Heart left ventricle (tissue), 16 donors: ENCODE measurements at places on chromosomes 11 and 22. TPM values are rescaled to one million over a fixed set of nuclear protein-coding genes. Genes with fewer than 3 reads are reported as not detected.

The PRG3 gene
- total RNA-seq = not detected

GRCh38 chr11:119910051-119910450, 181.1 kb upstream of the NECTIN1 start:
- DNase-seq = no peak

DNA sequence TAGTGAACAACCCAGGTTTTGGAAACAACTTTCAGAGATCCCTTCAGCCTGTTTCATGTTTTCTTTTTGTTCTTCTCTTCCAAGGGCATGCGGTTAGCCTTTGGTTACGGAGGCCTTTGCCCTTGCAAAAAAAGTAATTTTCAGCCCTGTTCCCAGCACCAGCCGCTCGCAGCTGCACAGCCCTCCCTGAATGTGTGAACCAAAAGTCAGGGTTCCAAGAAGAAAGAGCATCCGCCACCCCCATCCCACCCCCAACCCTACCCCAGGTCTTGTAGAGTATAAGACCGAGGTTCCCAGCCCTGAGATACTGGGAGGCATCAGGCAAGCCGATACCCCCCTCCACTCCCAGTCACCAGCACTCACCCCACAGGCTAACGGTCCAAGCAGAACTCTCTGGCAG, 56.4 kb downstream of the IGLL1 start:
- peak; percentile 19 for DNase-seq

The TRIM22 gene
- total RNA-seq = 27.3 TPM

The POU2AF3 gene
- total RNA-seq = not detected

The JAM3 gene
- 56.9 TPM for total RNA-seq

- DNase-seq = peak; percentile 57
These were observed 7.6 kb upstream of the CHKA start for GRCh38 chr11:68128682-68129327.

- DNase-seq = peak; percentile 18
These were observed 28.2 kb upstream of the TOLLIP start for GRCh38 chr11:1337647-1338007.

The COX8A gene
- 1,145 TPM for total RNA-seq

DNA sequence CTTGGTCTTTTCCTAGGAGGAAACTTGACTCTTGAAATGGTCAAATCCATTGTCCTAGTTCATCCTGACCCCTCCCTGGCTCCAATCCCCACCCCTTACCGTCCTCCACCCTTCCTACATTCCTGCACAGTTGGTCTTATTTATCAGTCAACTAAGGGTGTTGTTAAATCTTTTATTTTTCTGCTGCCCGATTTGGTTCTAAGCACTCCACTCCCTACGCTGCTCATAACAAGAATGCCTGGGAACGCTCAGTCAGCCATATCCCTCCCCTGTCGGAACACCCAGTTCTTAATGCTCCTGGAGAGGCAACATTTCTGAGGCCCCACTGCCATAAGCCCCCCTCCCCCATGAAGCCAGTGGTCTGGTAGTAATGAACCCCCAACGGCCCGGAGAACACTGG, 9.7 kb downstream of the EHF start:
- DNase-seq = no peak

DNA sequence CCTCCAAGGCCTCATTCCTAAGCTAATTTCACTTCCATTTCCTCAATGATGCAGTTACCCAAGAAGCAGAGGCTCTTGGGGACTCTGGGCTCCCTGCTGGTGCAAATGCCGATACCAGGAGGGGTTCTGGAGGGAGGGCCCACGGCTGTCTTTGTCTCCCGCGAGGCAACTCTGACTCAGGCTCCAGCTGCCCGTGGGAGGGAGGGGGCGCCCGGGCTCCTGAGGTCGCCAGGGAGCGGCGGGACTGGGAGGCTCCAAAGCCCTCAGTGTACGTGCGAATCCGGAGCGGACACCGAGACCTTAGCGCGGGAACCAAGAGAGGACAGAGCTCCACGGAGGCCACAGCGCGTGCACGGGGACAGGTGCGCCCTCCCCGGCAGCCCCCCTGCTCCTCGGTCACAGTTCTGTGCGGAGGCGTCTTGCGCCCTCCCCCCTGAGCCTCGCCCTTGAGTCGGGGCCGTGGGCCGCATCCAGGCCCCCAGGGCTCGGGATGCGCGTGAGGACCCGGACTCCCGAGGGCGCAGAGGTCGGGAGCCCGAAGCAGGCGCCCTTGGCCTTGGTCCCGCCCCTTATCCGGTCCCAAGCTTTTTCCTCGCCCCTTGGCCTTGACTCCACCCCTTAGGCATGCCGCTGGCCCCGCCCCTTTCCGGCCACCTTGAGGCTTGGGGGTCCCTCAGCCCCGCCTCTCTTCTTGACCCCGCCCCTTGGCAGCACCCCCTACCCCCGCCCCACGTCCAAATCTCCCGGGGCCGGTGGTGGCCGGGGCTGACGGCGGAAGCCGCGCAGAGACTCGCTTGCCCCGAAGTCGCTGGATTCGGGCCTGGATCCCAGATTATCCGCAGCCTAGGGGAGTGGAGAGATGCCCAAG, 4.7 kb upstream of the SHISA8 start:
- peak; percentile 79 for DNase-seq

The OLFML1 gene
- total RNA-seq = 2.8 TPM

The TRIM29 gene
- total RNA-seq = 0.56 TPM

DNA sequence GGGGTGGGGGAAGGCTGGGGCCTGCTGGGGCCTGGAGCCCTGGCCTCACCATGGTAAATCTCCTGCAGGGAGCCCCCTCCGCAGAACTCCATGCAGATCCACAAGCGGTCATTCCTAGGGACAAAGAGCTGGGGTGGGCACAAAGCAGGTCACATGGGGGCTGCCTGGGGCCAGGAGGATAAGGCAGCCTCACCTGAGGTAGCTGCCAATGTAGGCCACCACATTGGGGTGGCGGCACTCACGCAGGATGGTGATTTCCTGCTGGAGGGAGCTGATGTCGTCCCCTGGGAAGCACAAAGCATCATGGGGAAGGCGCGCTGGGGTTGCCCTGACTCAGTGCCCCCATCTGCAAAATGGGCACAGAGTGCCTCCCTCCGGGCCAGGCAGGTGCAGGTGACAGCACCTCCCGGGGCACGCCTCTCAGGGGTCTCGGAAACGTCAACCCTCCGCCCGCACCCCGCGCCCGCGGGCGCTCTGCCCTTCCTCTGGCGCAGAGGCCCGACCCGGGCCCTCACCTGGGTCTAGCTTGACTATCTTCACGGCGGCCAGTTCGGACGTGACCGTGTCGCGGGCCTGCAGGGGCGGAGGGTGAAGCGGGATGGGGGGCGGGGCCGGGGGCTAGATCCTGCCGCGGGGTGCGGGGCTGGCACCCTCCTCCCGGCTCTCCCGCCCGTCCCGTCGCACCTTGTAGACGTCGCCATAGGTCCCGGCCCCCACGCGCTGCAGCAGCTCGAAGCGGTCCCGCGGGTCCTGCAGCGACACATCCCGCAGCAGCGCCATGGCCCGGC, 450 bp downstream of the MAP4K2 start:
- DNase-seq = no peak

- no peak for DNase-seq
These were observed 11.7 kb upstream of the FOLR2 start for GRCh38 chr11:72204886-72205285.

The DCPS gene
- 8.5 TPM for total RNA-seq

GRCh38 chr22:50260801-50261614, 475 bp downstream of the MAPK12 start:
- DNase-seq = no peak

GRCh38 chr11:87030458-87031054, 7.2 kb upstream of the TMEM135 start:
- no peak for DNase-seq

GRCh38 chr11:2237457-2238238, 32.7 kb downstream of the ASCL2 start:
- no peak for DNase-seq

The PPME1 gene
- 31.0 TPM for total RNA-seq

The OR51E2 gene
- total RNA-seq = 0.30 TPM

GRCh38 chr22:38442967-38443627, 11.9 kb downstream of the KCNJ4 start:
- peak; percentile 73 for DNase-seq

DNA sequence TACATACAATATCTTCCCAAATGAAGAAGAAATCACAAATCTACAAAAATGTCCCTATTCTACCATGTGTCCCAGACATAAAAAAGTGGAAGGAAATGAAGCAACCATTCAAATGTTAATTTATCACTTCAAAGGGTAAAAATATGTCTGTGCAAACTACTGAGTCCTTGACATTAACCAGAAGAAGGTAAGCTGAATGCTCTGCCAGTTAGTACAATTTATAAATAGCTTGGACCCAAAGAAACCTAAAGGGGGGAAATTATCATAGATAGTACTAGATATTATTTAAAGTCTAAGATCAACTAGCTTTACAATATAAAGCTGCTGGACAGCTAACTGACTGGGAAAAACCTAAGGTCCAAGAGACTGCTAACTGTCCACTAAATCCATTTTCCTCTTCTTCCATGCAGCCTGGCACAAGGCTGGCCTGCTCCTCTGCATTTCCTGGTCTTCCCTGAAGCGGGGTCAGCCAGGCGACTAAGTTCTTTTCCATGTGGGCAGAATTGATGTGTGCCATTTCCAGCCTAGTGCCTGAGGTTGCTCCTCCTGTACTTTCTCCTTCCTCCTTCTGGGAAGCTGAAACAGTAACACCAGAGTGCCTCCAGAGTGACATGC, 190.9 kb downstream of the CADM1 start:
- no peak for DNase-seq

DNA sequence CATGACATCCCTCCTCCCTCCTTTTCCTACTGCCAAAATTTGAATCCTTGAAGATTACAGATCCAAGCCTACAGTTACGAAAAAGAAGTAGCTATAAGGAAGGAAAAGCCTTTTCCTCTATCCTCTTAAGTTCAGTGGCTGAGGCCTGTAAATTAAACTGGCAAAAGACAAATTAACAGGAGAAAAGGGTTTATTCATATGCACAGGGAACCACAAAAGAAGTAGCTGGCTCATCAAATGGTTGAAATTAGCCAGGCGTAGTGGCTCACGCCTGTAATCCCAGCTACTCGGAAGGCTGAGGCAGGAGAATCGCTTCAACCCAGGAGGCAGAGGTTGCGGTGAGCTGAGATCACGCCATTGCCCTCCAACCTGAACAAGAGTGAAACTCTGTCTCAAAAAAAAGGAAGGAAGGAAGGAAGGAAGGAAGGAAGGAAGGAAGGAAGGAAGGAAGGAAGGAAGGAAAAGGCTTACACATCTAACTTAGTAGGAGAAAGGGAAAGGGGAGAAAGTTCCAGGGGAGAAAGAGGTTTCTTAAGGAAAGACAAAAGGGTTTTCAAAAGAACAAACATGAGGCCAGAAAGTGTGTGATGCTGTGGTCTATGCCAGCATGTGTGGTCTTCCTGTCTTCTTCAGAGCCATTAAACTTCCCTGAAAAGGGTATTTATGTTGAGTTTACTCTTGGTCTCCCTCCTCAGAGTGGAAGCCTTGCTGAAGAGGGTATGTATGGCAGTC, 5.1 kb upstream of the SMPD1 start:
- DNase-seq = no peak

DNA sequence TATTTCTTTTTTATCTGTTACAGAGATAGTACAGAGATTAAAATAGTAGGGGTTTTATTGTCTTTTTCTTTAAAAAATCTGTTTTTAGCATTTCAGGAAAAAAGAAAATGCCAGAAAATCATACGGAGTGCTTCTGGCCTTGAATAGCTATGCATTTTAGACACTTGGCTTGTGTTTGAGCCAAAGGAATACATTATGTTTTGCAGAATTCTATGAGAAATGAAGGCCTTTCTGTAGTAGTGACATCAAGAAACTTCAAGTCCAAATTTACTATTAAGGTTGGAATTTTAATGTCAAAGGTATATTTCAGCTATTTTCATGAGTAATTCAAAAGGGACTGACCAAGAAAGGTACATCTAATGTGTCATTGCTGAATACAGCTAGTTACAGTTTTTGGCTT, 56.3 kb upstream of the DDI1 start:
- DNase-seq = no peak

DNA sequence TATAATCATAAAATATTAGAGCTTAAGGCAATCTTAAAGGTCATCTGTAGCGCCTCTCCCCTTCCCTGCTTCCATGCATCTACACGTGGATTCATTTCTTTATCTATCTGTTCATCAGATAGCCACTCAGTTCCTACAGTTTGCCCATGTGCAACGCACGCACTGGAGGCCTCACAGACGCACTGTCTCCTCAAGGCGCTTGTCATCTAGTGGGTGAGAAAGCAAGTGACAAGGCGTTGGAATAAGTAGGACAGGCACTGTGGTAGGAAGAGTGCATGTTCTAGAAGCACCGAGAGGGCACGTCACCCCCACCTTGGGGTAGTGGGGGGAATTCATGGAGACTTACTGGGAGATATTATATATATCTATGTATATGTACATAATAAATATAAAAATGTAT, 20.8 kb upstream of the JAM3 start:
- no peak for DNase-seq

GRCh38 chr11:125425601-125426000, 70.5 kb downstream of the FEZ1 start:
- peak; percentile 82 for DNase-seq

The TEX12 gene
- not detected for total RNA-seq

The ME3 gene
- 28.3 TPM for total RNA-seq

The WNT7B gene
- not detected for total RNA-seq

The SERPING1 gene
- 55.5 TPM for total RNA-seq

DNA sequence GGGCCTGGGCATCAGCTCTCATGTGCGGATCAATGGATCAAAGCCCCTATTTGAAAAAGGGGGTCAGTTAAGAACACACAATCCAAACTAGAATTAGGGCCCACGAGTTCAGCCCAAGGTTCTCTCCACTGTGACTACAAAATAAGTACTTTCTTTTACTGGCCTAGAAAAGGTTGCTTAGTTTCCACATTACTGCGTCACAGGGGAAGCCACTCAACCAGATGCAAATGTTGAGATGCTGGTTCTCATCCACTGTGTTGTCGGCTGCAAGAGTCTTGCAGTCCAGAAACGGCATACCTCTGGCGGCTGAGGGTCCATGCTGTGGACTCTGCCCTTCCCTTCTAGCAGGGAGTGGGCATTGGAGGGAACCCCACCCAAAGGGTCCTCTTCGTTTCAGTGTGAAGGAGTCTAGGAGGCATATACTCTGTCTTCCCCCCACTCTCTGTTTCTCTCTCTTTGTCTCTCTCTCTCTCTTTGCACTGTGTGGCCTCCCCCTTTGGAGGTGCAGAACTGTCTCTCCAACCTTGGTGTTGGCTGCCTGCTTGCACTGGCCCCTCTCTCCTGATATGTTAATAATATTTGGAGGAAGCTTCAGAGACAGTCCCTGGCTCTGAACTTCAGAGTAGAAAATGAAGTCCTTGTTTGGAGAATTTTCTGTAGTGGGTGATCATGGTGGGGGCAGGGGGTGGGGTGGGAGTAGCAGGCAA, 99.0 kb upstream of the NNMT start:
- DNase-seq = no peak
